ENCODE measurements at places on chromosomes 6 and 20. TPM values are rescaled to one million over a fixed set of nuclear protein-coding genes. Genes with fewer than 3 reads are reported as not detected.

Gene LY6G5B
- total RNA-seq: 2.3 TPM

Gene DLK2
- total RNA-seq: 0.28 TPM

Gene TMEM74B
- not detected for total RNA-seq

Gene SSTR4
- total RNA-seq: not detected

Gene MAS1L
- total RNA-seq: not detected

Gene MAS1
- total RNA-seq: under 0.01 TPM

Gene SNAI1
- 0.56 TPM for total RNA-seq

Gene WFDC5
- total RNA-seq: not detected

Gene MDC1
- total RNA-seq: 4.8 TPM

Gene EEF1A2
- total RNA-seq: 0.38 TPM

Gene MTHFD1L
- total RNA-seq: 72.9 TPM

Gene ULBP3
- 16.7 TPM for total RNA-seq

Gene BPIFB1
- total RNA-seq: not detected

Gene GHRH
- total RNA-seq: not detected

Gene RGS17
- 9.3 TPM for total RNA-seq

Gene SLC26A8
- total RNA-seq: not detected

Gene FAM50B
- 10.4 TPM for total RNA-seq

Gene SLC32A1
- under 0.01 TPM for total RNA-seq

Gene MARCKS
- total RNA-seq: 119 TPM

Gene CENPW
- 3.7 TPM for total RNA-seq

Gene SLC22A16
- under 0.01 TPM for total RNA-seq

Gene STX11
- 3.1 TPM for total RNA-seq

Gene FRK
- total RNA-seq: 0.85 TPM

Gene RNF144B
- 5.9 TPM for total RNA-seq

Gene METTL24
- total RNA-seq: 0.85 TPM

Gene SEMG1
- total RNA-seq: not detected

Gene JPH2
- total RNA-seq: 0.96 TPM

Gene OVOL2
- not detected for total RNA-seq

Gene CBLN4
- not detected for total RNA-seq

Gene SCUBE3
- total RNA-seq: 26.5 TPM

Gene RAET1G
- not detected for total RNA-seq

Gene CCN6
- total RNA-seq: not detected

Gene DDR1
- total RNA-seq: 46.8 TPM

Gene GTSF1L
- not detected for total RNA-seq

Gene TXLNB
- total RNA-seq: under 0.01 TPM

Gene ADGRG6
- 1.3 TPM for total RNA-seq

Gene TAGAP
- not detected for total RNA-seq

Gene ZBTB22
- total RNA-seq: 11.9 TPM

Gene GTF2H4
- 7.3 TPM for total RNA-seq

Gene ROS1
- total RNA-seq: under 0.01 TPM

Gene TGM3
- total RNA-seq: 0.19 TPM

Gene IRF4
- total RNA-seq: 0.28 TPM

Gene POM121L2
- total RNA-seq: not detected

Gene HTR1E
- not detected for total RNA-seq

Gene LTB
- 0.28 TPM for total RNA-seq

Gene PDE10A
- 32.4 TPM for total RNA-seq

Gene PRPF6
- 65.6 TPM for total RNA-seq

Measured in regular cardiac myocyte (primary cell).